ENCODE measurements at places on chromosomes 4 and X. TPM values are rescaled to one million over a fixed set of nuclear protein-coding genes. Genes with fewer than 3 reads are reported as not detected.

DNA sequence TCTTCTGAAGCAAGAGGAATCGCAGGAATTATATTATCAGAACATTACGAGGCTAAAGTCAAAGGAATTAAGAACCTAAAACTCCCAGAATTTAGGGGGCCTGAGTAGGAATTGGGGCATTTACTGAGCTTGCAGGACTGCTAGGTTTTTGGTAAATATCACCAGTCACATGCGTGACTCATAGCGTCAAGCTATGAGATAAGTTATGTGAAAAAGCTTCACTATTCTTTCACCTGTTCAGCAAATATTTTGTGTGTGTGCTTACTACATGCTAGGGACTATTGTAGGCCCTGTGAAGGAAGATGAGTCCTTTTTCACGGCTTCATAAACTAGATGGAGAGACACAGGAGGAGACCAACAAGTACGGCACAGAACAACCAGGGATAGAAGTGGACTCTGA lies 52.2 kb downstream of the MAGEA10 start:
- DNase-seq = no peak

The CT45A1 gene
- total RNA-seq = not detected

GRCh38 chrX:17984415-17984814 lies 123.3 kb upstream of the RAI2 start:
- DNase-seq = no peak

DNA sequence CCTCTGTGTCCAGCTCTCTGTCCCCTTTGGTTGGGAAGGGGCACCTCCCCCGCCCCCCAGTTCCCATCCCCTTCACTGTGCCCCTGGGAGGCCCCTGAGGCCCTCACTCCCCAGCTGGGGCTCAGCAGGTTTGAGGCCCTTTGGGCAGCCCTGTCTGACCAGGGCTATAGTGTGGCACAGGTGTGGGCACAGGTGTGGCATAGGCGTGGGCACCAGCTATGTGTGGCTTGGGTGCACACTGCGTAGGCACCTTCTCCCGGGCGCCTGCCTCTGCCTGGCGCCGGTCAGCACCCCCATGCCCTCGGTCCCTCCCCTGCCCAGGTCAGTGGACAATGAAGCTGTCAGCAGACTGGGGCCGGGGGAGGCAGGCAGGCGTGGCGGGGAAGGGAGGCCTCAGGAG lies 7.5 kb upstream of the FGFR3 start:
- no peak for DNase-seq

GRCh38 chrX:119226446-119226845 lies 9.6 kb upstream of the PGRMC1 start:
- no peak for DNase-seq

GRCh38 chr4:113071805-113072204 lies 22.4 kb downstream of the ANK2 start:
- DNase-seq = no peak

GRCh38 chr4:166277401-166277800 lies 404.4 kb downstream of the TLL1 start:
- DNase-seq = no peak

GRCh38 chrX:104085477-104085876 lies 9.4 kb upstream of the TMSB15C start:
- no peak for DNase-seq

The FHIP1A gene
- total RNA-seq = 2.4 TPM

GRCh38 chr4:84481860-84482245 lies 17.2 kb downstream of the NKX6-1 start:
- DNase-seq = no peak

The AWAT1 gene
- not detected for total RNA-seq

DNA sequence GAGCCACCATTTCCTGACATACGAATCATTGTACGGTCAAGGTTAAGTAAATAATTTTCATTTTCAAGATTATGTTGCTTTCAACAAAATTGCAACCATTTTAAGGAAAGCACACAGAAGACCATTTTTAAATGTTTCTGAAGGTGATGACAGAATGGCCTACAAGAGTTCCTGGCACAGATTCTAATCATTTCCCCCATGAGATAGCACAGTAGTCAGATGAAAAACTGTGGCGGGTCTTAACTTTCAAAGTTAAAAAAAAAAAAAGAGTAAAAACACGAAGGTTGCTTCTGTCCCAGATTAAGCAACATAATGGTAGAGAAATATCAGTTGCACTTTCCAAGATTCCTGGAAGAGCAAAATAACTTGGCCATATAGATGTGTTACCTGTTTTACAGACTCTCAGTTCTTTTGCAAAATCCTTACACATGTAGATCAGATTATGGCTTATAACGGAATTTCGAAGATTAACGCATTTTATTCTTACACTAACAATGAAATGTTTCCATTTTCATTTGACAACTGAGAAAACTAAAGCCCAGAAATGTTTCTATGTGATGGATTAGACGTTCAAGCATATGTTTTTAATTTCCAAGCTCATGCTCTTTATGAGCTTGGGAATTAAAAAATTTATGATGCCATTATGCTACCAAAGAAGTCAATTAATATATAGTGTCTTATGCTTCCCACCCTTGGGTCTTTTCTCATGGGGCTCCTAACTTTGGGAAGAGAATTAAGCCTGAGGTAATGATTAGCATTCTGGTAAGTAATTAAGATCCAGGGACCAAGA lies 335.1 kb upstream of the CLNK start:
- no peak for DNase-seq

The DKK2 gene
- not detected for total RNA-seq

GRCh38 chr4:28654618-28655017 lies 1794.0 kb downstream of the STIM2 start:
- no peak for DNase-seq

GRCh38 chr4:6509587-6509986 lies 37.2 kb upstream of the PPP2R2C start:
- no peak for DNase-seq

The ZNF711 gene
- 41.9 TPM for total RNA-seq

The GAGE2A gene
- not detected for total RNA-seq

DNA sequence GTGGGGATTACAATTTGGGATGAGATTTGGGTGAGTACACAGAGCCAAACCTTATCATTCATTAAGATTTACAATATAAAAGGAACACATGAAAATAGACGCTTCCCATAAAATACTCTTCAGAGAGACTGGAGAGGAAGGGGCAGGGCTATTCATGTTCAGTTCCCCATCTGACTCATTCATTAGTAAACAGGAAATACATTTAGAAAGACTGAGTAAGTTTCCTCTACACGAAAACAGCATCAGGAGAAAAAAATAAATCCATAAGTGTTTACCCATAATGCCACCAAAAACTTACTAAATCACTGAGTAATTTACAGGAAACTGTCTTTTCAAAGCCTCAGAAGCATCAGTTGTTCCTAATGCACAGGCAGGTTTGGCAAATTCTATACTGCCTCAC lies 255.4 kb upstream of the CXorf51A start:
- DNase-seq = no peak

- no peak for DNase-seq
These were observed 549.8 kb upstream of the PRKX start for GRCh38 chrX:4263030-4263803.

DNA sequence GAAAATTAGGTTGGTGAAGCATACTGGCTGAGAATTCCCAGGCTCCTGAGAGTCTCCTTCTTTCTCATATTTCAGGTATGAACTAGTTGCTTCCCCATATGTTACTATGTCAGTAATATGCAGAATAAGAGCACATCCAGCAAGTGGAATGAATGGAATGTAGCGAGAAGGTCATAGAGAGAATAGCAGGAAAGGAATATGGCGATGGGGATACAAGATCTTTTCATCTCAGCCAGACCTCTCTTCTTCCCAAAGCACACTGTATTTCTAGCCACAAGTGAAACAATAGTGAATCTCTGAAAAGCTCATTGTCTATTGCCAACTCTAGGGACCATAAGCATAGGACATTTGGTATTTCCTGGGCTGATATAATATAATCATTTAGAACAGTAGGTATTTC lies 54.6 kb upstream of the MMAA start:
- DNase-seq = no peak

- no peak for DNase-seq
These were observed 38.3 kb downstream of the TKTL1 start for GRCh38 chrX:154333837-154334271.

DNA sequence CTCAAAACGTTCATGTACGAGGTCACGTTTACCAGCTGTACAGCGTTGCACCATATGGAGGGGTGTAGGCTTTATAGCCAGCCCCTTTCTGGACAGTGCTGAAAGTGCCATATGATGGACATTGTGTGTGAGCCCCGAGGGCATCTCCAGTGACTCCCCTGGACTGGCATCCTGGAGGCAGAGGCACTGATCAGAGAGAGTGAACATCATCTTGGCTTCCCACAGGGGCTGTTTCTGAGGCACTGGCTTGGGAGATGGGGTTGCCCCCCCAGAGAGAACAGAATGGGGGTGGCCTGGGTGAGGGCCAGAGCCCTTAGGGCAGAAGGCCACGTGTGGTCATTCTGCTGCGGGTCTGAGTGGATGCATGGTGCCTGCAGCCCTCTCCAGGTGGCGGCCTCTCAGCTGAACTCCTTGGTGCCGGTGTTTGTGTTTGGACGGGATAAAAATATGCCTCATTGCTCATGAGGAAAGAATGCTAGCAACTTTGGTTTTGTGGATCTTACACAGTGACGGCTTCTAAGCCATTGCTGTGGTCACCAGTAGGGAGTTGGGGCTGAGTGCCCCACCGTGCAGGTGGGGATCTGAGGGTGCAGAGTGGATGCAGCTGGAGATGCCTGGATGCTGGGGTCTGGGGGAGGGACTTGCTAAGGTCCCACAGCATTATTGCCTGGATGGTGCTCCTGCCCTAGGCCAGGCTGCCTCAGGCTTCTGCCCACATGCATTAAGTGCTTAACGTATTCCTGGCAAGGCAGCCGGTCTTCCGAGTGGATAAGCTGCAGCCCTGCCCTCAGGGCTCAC lies 3.4 kb downstream of the WFS1 start:
- peak; percentile 45 for DNase-seq

The GPR50 gene
- 0.42 TPM for total RNA-seq

The XG gene
- not detected for total RNA-seq

DNA sequence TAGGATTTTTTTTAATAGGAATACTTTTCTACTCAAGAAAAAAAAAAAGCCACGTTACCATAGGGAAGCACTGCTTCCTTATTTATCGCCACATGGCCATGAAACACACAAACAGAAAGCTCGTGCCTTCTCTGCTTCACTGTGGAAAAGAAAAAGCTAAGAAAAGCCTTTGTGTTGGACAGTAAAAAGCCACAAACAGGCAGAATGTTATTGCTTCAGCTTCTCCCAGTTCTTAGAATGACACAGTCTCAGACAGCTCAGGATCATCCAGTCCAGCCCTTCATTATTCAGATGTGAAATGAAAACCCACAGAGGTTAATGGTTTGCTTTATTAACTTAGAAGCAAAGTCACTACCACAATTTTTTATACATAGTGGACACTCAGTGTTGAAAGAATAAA lies 181.6 kb upstream of the NOCT start:
- no peak for DNase-seq

GRCh38 chrX:2351999-2352995 lies 148.5 kb downstream of the DHRSX start:
- no peak for DNase-seq

The WNK3 gene
- 19.7 TPM for total RNA-seq

DNA sequence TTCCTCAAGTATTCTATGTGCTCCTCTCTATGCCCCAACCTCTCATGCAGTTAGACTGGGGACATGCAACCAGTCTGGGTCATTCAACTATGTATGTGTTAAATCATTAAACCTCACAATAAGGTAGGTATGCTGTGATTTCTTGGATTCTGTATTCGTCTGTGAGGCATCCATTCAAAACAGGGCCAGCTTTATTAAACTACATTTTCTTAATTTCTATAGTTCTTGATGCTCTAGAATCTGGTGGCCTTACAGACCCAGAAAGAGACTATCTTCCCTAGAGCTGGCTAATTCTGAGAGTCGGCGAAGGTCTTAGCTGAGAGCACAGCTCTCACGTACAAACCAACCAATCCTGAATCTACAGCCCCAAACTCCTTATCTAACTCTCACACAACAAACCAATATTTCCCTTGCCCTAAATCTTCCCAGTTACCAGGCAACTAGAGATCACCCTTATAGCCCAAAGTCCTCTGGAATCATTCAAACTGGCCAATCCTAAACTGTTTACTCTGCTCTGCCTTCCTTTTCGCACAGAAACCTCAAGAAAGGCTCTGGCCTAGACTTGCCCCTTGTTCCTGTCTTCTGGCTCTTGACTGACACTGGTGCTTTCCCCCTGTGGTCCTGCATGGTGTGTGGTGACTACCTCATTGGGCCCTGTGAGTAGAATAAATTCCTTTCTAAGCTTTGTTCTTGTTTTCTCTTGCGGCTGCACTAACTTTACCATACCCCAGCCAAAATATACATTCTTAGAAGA lies 203.5 kb upstream of the TET2 start:
- DNase-seq = no peak

Measured in glutamatergic neuron (in vitro differentiated cells).